ENCODE measurements at places on chromosomes 12 and 14.

DNA sequence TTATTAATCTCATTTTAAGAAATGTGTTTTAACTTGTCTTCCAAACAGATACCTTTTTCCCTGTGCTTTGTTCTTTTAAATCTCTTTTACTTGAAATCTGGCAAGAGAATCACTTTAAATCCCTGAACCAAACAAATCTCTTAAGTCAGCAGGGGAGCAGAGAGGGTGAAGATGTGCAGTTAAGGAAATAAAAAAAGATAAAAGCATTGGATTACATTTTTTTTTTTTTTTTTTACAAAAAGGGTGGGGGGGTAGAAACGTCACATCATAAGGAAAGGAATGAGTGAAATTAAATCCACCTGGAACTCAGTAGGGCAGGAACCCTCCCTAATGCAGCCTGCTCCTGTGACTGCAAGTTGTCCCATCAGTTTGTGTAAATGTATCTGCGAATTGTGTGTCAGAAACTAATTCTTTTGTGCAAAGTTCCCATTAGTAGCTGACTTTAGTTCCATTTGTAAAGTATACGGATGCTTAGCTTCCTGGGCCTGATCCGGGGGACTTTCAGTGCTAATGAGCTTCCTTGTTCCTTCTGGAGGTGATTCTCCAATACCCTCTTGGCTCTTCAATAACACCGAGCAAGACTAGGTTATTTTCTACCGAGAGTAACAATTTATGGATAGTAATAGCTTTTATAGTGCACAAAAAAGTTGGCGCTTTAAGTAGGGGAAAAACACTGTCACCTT is 1.5 kb downstream of the TTC6 start:
- no peak for DNase-seq

GRCh38 chr14:105098316-105098715 is 33.1 kb upstream of the GPR132 start:
- DNase-seq, result no peak

DNA sequence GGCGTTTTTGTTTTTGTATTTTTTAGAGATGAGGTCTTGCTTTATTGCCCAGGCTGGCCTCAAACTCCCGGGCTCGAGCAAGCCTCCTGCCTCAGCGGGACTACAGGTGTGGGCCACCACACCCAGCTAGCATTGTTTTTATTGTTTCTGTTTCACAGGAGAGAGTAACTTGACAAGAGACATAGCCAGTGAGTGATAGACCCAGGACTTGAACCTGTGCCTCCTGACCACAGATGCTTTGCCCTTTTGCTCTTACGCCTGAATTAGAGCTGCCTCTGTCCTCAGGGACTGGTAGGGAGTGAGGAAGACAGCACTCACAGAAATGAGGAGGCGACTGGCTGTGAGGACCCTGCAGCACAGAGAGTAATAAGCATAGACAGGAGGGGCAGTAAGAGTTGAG is 2.3 kb downstream of the EVL start:
- no peak for DNase-seq

DNA sequence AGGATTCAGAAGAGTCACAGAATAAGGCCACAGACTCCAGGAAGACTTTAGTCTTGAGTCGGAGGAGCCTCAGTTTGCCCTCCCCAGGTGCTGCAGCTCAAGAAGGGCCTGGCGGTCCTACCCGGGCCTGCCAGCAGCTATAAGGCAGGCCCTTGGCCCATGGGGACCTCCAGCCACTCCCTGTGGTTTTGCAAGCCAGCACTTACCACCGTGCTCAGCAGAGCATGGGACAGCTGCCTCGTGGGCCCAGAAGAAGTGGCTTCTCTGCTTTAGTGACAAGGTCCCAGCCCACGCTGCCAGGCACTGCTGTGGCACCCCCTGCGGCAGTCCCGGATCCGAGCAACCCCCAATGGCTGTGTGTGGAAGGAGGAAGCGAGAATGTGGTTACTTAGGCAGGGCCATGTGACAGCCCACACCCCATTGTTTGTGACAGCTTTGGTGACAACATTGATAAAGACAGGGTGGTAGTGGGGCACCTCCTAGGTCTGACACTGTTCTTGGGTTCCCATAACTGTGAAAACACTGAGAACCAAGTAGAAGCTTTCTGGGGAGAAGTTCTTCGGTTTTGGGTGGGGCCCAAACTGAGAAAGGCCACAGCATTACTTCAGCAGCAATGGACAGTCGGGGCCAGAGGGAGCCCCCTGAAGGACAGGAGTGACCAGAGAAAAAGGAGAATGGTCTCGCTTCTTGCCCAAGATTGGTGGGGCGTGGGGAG is at the start of gene SELPLG:
Gene SELPLG (minus strand): TSS at position 361 of the 715 bp plus-strand sequence. CDS start 9,587 bp downstream, outside the sequence.
- peak; percentile 67 for DNase-seq

DNA sequence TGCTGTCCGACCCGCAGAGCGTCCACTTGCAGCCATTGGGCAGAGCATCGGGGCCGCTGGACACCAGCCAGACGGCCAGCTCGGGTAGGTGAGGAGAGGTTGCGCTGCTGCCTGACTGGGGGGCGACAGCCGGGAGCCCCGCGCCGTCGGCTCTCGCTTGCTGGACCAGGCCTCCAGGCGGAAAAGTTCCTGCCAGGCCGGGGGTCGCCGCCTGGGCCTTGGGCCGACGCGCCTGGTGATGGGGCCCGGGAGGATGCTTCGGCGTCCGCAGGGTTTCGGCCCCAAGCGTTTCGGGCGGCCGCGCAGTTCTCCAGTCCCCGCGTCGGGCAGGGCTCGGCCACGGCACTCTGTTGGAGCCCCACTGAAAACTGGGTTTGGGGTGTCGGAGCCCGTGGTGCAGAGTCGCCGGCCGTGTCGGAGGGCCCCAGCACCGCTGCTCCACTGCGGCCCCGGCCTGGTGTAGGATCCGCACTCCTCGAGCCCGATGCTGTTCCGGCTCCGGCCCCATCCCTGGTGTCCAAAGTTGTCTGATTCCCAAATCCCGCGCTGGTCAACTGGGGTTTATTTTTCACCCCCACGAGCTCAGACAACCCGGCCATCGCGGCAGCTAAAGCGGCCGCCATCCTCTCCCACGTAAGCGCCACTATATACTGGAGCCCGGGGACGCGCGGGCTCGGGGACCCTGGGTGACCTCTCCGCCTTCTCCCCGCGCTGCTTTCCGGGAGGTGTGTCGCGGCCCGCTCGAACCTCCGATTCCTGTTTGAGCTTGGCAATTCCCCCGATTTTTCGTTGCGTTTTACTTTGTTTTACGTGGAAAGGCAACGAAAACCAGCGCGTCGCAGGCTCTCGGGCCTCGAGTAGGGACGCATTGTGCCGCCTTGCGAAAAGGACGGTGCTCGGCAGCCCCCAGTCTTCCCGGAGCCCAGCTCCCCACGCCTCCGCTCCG is 872 bp downstream of the VSX2 start:
- DNase-seq, result no peak

DNA sequence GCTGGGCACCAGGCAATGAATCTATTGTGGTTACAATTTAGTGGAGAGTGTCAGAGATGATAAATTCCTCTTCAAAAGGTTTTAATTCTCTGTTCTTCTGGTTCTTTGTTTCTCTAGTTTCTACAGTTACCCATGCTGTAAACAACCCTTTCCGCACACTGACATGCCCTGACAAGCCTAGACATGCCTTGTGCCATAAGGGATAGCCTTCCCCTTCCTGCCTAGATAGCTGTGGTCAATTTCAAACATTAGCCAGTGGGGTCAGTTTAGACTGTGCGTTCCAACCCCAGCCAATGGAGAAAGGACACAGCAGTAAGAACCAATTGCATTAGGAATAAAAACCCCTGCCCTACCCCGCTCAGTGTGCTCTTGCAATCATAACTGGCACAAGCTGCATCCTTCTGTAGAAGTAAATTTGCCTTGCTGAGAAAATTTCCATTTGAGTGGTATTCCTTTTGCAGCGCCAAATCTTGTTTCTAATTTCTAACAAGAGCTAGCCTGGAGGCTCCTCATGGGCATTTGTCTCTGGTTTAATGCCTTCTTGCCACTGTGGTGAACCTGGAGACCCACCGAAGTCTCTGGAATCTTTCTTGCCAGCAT is 6.4 kb downstream of the EDDM3A start:
- no peak for DNase-seq

DNA sequence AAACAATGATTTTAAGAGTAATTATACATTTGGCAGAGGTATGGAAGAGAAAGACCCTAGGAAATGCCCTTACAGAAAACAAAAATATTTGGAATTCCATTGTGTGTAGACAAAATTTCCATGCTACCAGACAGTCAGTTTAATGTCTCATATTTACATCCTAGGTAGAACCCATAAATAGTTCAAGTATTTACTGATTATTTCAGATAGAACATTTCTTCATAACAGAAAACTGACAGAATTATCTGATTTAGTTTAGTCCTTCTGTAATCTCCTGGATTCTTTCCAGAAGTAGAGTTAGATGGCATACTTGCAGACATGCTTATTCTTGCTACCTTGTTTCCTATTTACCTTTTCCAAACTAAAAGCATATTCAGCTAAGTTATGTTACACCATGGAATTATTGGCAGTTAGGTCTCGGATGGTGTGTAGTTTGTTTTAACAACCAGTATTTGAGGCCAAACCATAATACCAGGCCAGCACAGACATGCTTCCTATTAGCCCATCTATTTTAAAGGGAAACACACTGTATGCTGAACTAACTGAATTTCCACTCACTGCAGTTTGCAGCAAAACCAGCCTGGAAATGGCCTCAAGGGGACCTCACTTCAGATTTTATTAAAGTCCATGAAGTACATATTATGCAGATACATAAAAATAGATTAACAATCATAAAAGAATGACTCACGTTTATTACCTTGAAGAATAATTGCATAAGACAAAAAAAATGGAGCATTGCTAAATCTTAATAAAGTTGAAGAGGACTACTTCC is 126.6 kb upstream of the LRIG3 start:
- DNase-seq, result no peak

Measured in stimulated activated CD8-positive, alpha-beta memory T cell treated with anti-CD3 and anti-CD28 coated beads, Interleukin-12 subunit alpha, Interleukin-12 subunit beta, amount 100 ng/mL, for 1 hour (primary cell).